ENCODE measurements at places on chromosomes 13 and 19.

DNA sequence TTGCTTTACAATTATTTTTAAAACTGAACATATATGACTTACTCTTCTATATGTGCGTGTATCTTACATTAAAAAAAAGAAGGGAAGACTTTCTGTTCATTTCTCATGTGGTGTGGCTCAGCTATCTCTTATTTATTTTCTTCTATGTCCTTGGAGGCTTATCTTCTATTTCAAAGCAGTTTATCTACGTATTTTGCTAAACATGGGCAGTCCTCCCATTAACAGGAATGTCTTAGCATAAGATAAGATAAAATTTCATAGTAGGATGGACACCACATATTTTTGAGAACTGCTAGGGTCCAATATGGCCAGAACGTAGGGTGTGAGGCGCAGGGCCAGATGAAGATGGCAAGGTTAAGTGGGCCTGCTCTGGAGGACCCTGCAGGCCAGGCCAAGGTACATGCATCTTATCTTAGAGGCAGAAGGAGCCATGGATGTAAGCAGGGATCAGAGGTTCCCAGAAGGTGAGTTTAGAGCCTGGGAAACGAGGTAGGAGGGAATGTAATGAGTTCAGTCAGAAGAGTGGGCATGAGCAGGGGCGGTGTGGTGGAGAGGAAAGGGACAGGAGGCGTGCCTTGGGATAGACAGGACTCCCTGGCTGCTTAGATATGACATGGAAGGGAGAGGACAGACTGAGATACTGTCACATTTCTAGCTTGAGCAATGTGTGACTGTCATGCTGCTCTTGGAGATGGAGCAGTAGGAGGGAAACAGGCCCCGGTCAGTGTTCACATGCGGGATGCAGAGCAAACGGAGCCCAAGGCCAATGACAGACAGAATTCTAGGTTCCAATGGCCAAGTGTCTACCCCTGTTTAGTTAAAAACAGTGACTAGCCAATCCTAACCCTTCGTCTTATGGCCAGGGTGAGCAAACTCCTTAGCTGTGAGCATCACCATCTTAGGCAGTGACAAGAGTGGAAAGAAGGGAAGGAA is 68.6 kb upstream of the MEDAG start:
- no peaks in the 10 kb centered on the region for H3K27me3 ChIP-seq
- no peak overlapping the region for H3K27ac ChIP-seq
- H3K36me3 ChIP-seq: no peaks in the 10 kb centered on the region
- no peak for DNase-seq

DNA sequence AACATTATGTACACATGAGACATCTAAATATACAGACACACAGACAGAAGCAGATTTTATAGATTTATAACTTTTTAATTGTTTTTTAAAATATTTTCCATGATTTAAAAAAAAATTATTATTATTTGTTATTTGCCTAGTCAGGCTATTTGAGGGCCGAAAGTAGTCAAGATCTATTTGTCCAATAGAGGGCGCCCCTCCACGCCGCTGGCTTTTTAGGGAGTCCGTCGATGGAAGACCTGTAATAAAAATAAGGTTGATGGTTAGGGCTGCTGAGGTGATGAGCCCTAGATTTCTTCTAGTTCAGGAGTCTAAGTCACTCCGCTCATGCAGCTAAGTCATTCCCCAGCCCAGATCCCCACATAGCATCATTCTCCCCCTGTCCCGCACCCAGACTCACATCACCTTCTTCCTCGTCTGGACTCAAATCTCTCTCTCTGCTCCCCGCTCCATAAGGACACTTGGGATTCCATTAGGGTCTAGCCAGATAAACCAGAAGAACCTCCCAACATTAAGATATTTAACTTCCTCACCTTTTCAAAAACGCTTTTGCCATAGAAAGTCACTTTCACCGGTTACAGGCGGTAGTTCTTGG is 33.9 kb upstream of the CEACAM21 start:
- H3K4me3 ChIP-seq: no peak overlapping the region
- no peak overlapping the region for H3K27ac ChIP-seq
- H3K27me3 ChIP-seq: no peaks in the 10 kb centered on the region
- no peaks in the 10 kb centered on the region for H3K4me1 ChIP-seq

DNA sequence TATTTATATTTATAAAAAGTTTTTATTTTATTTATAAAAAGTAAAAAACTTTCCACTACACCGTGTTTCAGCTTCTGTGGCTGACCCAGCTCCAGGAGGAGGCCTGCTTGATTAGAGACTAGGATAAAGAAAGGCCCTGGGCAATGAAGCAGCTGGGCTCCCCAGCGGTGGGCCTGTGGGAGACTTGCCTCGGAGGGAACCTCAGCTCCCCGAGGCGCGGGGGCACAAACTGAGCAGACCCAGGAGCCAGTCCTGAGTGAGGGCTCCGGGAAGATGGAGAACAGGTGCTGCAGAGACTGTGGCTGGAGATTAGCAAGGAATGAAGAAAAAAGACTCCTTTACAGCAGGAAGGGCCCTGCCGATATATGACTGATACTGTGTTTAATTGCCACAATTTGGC is 63.8 kb upstream of the GJB6 start:
- no peaks in the 10 kb centered on the region for H3K36me3 ChIP-seq
- no peak overlapping the region for H3K4me3 ChIP-seq
- H3K27ac ChIP-seq: no peak overlapping the region

- H3K27ac ChIP-seq: peak within 1 kb of the TSS; percentile 9
- H3K4me1 ChIP-seq: no peaks in the 10 kb centered on the region
- H3K36me3 ChIP-seq: no peaks in the 10 kb centered on the region
- peak; percentile 32 for DNase-seq
Observed at GRCh38 chr13:93226623-93227279, at the start of gene GPC6. Gene GPC6, plus strand, starts transcription at chr13:93226807.

DNA sequence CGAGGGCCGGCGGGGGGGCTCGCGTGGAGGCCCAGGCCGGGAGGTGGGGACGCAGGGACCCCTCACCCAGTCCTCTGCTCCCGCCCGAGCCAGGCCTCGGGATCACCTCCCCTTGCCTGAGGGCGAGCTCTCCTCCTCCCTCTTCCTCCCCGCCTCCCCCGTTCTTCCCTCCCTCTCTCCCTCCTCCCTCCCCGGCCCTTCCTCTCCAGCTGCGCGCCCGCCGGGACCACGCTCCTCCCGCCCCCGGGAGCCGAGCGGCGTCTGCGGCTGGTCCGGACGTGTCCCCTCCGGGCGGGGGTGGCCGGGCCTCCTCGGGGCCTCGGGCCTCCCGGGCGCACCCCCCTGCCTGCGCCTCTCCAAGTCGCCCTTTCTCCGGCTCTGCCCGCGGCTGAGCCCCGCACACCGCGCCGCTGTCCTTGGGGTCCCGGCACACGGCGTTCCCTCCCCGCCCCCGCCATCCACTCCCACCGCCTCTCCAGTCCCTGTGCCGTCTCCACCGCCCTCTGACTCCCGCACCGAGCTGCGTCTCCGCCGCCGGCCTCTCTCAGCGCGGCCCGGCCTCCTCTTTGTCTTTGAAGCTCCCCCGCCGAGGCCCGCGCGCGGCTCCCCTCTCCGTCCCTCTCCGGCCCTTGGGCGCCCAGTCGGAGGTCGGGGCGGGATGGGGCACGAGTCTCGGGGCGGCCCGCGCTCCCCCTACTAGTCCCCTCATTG is 5.7 kb downstream of the SOX1 start:
- peak overlapping the region; percentile 41 for H3K4me3 ChIP-seq
- no peaks in the 10 kb centered on the region for H3K4me1 ChIP-seq
- no peak for DNase-seq

GRCh38 chr19:35120492-35120891 is 4.9 kb downstream of the FXYD3 start:
- no peak for DNase-seq
- peaks cover 13% of the 10 kb centered on the region for H3K4me1 ChIP-seq
- H3K27me3 ChIP-seq: no peaks in the 10 kb centered on the region

GRCh38 chr13:34678154-34678553 is 263.9 kb upstream of the NBEA start:
- no peak overlapping the region for H3K27ac ChIP-seq
- H3K4me1 ChIP-seq: peaks cover 9% of the 10 kb centered on the region
- no peaks in the 10 kb centered on the region for H3K36me3 ChIP-seq
- no peaks in the 10 kb centered on the region for H3K27me3 ChIP-seq

GRCh38 chr13:114259374-114259773 is 22.0 kb upstream of the UPF3A start:
- no peak for DNase-seq
- no peaks in the 10 kb centered on the region for H3K4me1 ChIP-seq
- no peaks in the 10 kb centered on the region for H3K27me3 ChIP-seq
- H3K4me3 ChIP-seq: no peak overlapping the region

GRCh38 chr19:1007399-1008251 is 7.4 kb downstream of the GRIN3B start:
- no peak overlapping the region for H3K27ac ChIP-seq
- no peaks in the 10 kb centered on the region for H3K4me1 ChIP-seq
- H3K36me3 ChIP-seq: peaks cover 13% of the 10 kb centered on the region

DNA sequence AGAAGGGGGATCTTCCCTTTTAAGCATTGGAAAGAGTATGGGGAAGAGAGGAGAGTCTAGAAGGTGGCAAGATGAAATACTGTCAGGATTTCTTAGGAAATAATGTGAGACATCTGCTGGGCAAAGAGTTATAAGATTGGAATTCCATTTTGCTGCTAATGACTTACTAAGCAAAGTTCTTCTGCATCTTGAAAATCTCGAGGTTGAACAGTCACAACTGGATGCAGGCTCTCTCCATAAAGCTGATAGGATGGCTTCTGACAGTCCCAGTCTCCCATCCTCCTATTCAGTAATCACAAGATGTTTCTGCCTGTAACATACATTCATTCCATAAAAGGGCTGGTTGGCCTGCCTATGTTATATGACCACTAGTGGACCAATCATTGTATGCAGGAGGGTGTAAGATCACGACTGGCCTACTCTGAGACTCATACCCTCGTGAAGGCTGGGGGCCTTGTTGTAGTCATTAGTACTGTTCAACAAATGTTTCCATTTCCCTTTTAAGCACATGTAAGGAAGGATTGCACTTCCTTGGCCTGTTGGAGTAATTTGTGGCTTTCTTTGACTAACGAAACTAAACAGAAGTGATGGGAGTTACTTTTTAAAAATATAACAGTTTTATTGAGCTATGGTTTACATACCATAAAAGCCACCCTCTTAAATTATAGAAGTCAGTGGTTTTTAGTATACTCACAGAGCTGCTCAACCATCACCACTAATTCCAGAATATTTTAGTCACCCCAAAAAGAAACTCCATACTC is 45.0 kb upstream of the TDRD3 start:
- H3K36me3 ChIP-seq: no peaks in the 10 kb centered on the region
- no peak for DNase-seq
- H3K27me3 ChIP-seq: no peaks in the 10 kb centered on the region
- H3K4me1 ChIP-seq: no peaks in the 10 kb centered on the region
- H3K4me3 ChIP-seq: no peak overlapping the region
- no peak overlapping the region for H3K27ac ChIP-seq

All from psoas muscle (tissue), 8 donors.